Stimulated activated CD4-positive, alpha-beta T cell treated with anti-CD3 and anti-CD28 coated beads, Interleukin-12 subunit alpha, Interleukin-12 subunit beta, amount 100 ng/mL, for 24 hours (primary cell): ENCODE measurements at places on chromosomes 3 and 15.

GRCh38 chr3:45795509-45795881 lies 841 bp downstream of the SLC6A20 start:
- DNase-seq, result no peak

GRCh38 chr15:39497759-39498565 lies 82.9 kb upstream of the THBS1 start:
- DNase-seq, result no peak

DNA sequence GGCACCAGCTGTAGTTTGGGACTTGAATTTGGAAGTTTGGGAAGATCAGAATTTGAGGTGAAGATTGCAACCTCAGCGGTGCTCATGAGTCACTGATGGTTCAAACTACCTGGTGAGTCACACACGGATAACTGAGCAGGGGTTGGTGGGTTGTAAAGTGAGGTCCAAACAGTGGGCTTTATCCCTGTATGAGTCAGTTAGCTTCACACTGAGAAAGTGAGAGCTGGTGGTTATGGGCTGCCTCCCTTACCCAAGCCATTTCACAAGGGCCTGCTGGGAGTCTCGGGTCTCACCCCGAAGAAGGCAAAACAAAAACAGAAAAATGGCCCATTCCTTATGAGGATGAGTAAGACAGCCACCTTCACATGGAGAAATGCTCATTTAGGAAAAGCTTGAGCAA lies 77.0 kb downstream of the ITGA11 start:
- no peak for DNase-seq

GRCh38 chr3:99549957-99550603 lies 88.3 kb upstream of the COL8A1 start:
- DNase-seq, result no peak

GRCh38 chr15:26177816-26178215 lies 314.7 kb upstream of the ATP10A start:
- no peak for DNase-seq

GRCh38 chr3:152608696-152609594 lies 226.0 kb upstream of the P2RY1 start:
- no peak for DNase-seq

DNA sequence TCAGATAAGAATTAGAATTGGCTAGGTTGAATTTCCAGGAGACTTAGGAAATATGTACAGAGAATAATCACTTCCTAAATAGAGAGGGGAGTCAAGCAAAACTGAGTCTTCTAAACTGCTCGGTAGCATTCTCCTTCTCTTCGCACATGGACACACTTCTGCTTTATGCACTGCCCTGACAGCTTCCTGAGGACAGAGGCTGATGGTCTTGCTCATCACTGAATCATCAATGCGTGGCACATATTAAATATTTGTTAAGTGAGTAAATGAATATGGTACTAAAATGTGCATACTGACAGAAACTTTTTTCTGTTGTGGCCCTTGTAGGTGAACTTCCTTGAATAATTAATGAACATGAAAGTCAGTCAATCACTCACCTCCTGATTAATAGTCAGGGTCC lies 315.5 kb downstream of the FHIT start:
- DNase-seq, result no peak

- DNase-seq, result no peak
Measured at GRCh38 chr3:195081242-195081963, 189.6 kb downstream of the XXYLT1 start.

DNA sequence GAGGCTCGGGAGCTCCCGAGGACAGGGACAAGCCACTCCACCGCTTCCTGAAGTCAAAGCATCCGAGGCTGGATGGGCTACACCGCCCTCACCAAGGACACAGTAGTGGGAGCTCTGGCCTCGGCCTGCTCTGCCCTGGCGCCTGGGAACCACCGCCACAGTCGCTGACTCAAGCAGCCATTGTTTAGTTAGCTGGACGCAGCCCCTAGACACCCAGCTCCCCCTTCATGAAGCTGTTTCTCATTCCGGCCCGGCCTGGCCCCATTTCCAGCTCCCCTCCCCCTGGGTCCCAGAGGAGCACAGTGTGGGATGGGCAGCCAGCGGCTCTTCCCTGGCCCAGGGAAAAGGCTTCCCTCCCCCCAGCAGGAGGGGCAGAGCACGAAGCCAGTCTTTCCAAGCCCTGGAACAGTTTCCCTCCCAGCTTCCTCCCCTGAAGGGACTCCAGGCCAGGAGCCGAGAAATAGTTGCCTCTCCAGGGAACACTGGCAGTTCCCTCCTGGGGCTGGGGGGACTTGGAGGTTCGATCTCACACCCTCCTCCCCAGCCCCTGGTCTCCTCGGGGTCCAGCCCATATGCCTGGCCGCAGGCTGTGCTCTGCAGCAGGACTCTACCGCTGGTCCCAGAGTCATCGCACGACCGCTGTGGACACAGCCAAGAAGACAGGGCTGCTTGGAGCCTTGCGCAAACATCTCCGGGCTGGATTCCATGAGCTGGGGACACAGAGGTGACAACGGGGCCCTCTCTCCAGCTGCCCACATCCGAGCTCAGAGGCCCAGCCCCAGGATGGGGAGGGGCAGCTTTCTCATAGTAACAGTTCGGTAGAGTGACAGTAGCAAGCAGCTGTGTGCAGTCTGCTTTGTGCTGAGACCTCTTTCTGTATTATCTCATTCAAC lies 10.0 kb downstream of the PLXND1 start:
- no peak for DNase-seq

DNA sequence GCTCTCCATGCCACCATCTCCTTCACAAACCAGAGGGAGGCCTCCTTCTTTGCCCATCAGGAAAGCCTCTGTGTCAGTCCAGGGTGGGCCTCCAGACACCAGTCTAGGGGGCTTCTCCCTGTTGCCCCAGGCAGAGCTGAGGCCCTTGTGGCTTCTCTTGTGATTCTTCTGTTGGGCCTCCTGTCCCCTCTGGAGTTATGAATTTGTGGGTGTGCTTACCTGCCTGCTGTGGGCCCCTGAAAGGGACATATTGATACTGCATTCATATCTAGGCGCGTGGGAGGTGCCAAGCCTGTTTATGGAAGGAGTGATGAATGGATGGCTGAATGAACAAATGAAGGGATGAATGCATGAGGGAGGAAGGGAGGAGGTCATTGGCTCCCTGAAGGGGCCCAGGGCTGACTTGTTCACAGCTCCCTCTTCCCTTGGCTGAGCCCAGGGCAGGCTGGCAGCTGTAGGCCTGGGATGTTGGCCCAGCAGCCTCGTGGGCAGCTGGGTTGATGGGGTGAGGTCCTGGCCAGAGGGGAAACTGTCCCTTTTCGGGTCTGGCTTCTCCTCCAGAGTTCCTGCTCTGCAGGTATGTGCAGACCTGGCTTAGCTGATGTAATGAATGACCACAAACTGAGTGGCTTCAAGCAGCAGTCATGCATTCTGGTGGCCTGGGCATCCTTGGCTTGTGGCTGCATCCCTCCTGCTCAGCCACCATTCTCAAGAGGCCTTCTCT lies 195.4 kb downstream of the GOLGA6L6 start:
- DNase-seq, result no peak

GRCh38 chr15:45378149-45378912 lies at the start of gene GATM:
TSS of gene GATM (minus strand) at chr15:45378544. CDS start at chr15:45378453, 91 bp downstream.
- DNase-seq, result peak; percentile 18

- no peak for DNase-seq
Measured at GRCh38 chr15:73034221-73034620, 18.0 kb upstream of the NEO1 start.

- no peak for DNase-seq
Measured at GRCh38 chr3:114392831-114393230, 99.0 kb downstream of the TIGIT start.

DNA sequence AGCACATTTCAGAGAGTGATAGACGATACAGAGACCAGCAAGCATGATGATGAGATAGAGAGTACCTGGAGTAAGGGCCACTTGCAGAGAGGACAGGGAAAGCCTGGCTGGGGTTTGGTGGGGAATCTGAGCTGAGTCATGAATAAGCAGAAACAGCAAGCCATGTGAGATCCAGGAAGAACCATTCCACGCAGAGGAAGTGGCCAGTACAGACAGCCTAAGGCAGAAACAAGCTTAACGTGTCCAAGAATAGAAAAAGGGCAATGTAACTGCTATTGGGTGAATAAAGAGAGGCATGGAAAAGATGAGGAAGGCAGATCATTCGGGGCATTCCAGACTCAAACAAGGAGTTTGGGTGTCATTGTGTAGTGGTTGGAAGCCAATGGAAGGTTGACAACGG lies 816.3 kb upstream of the CFAP20DC start:
- DNase-seq, result no peak

DNA sequence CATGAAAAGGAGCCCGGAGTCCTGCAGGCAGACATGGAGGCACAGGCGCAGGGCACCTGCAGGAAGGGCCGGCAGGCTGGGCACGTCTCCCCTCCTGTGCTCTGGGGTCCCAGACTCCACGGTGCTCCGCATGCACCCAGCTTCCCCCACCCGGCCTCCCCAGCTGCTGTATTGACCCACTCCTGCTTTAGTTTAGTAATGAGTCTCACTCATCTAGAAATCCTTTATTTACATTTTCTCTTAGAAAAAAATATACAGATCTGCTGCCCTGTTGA lies 8.5 kb downstream of the MESP2 start:
- no peak for DNase-seq

GRCh38 chr3:135249186-135249585 lies 454.1 kb downstream of the EPHB1 start:
- DNase-seq, result no peak

DNA sequence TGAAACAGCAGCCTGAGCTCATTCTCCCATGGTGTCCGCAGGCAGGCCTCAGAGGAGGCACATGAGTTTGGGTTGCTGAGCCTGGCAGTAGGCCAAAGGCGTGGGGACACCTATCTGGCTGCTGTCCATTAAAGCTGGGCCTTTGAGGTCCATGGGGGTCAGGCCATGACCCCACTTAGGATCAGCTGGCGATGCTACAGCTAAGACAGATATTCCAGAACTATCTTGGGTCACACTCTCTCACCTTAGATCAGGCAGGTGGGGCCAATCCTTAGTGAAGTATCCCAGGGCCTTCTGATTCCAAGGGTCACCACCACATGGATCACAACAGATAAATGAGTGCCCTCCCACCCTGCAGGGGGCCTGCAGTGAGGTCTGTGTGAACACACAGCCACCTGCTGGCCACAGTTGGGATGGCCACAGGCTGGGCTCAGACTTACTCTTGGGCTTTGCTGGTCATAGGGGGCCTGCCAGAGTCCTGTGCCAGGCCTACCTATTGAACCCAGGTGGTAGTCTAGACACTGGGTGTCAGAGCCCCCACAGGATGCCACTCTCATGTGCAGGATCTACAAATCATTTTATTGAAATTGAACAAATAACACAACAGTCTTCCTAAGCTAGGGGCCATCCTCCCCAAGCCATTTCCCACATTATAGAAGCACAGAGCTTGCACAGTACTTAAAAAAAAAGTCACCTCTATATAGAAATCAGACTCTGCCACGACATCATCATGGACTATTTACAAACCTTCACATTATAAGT lies 2.0 kb upstream of the HYAL2 start:
- DNase-seq, result no peak

GRCh38 chr3:115512565-115513415 lies 110.5 kb upstream of the GAP43 start:
- no peak for DNase-seq

- DNase-seq, result no peak
Measured at GRCh38 chr3:140233702-140234101, 298.7 kb downstream of the CLSTN2 start.

DNA sequence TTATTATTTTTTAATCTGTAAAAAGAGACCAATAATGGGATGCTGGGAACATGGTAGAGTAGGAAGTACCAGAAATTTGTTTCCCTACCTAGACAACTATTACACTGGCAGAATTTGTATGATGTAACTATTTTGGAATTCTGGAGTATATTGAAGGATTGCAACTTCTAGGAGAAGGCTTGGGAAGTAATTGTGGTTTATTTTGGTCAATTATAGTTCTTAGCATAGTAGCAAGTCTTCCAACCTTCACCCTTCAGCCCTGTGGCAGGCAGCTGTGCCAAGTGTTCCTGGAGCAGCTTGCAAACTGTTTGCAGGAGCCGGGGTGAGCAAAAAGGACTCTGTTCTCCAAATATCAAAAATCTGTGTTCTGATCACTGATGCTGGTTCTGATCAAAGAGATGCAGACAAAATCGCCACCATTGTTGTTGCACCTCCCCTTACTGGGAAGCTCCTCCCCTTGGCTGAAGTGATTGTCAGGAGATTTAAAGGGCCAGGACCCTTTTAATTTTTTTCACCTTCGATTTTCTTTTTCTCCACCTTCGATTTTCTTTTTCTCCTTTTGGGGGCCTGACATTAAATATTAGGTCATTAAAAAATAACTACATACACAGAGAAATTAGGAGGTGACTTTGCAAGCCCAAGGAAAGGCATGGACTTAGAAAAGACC lies 363.3 kb downstream of the SLC9A9 start:
- no peak for DNase-seq

GRCh38 chr3:161890147-161890625 lies 393.6 kb downstream of the OTOL1 start:
- DNase-seq, result no peak

- DNase-seq, result no peak
Measured at GRCh38 chr3:85081191-85081906, 122.6 kb downstream of the CADM2 start.

DNA sequence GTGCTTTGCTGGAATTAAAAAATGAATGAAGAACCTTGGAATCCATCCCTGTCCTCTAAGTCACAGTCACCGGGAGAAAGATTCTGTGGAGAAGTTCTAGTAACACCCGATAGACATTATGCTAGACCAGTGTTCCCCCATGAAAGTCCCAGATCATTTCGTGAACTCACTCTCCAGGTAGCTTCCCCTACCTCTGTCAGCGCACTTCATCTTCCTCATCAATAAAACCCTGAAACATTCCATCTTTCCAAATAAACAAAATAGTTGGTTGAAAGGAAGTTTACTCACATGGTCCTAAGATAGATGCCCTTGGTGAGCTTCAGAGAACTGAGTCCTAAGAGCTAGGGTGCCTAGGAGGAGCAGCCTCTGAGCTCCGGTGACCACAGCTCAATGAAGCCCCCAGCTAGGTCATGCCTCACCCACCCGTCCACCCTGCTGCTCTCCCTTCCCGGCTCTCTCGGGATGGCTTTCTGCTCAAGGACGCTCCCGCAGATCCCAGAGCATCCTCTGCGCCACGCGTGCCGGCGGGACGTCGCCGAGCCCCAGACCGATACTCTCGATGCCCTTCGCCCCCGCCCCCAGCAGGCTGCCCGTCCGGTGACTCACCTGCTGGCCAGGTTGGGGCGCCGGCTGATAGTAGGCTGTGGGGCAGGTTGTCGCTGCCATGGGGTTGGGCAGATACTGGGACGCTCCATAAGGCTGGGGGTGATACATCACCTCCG lies 776 bp downstream of the VGLL3 start:
- no peak for DNase-seq

DNA sequence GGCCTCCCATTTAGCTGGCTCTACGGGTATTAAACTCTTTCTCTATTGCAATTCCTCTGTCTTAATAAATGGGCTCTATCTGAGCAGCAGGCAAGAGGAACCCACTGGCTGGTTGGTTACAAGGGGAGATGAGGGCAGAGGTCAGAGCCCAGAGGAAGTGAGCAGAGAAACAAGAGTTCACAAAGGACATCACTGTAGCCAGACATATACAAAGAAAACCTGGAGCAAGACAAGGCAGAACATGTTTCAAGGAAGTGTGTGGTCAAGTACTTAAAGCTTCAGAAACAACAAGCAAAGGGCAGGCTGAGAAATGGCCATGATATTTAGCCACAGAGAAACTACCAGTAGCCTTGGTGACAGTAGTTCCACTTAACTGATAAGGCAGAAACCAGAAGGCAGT lies 24.3 kb downstream of the SUSD5 start:
- no peak for DNase-seq

GRCh38 chr3:97579365-97579764 lies 185.2 kb upstream of the ARL6 start:
- DNase-seq, result no peak
